IPS-NIHi11 (cell line): ENCODE measurements at places on chromosomes 1 and 21.

- DNase-seq = no peak
Observed at GRCh38 chr1:244727871-244728474, 75.0 kb downstream of the DESI2 start.

DNA sequence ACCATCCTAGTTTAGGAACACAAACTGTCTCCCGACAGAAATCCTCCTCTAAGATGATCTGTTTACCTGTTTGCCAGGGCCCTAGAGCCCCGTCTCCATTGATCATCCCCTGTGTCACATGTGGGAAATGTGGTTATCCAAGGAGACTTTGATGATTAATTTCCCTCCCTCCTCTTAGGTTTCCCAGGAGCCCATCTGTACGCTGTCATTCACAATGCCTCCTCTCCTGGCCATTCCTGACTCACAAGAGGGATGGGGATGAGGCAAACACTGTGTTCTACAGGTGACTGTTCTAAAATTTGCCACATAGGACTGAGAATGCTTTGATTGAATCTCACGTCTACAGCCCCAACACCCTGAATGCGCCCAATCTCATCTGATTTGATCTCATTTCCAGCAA lies 50.0 kb downstream of the TNR start:
- no peak for DNase-seq

GRCh38 chr1:183687546-183688304 lies 34.6 kb upstream of the APOBEC4 start:
- no peak for DNase-seq

GRCh38 chr21:28135646-28136045 lies 857.0 kb downstream of the LTN1 start:
- no peak for DNase-seq

GRCh38 chr1:165629151-165629550 lies 1.9 kb upstream of the MGST3 start:
- no peak for DNase-seq

DNA sequence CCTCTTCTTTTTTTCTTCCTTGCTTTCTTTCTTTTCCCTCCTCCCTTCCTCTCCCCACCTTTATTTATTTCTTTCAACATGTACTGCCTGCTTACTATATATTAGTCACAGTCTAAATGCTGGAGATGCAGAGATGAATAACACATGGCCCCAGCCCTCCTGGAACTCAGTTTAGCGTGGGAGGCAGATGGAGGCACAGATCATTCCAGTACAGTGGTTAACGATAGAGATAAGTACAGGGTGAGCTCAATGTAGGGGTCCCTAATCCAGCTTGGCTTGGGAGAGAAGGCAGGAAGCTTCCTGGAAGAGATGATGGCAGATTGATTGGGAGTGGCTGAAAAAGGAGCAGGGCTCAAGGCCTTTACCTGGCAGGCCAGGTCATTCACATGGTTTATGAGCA lies 55.6 kb upstream of the PPP2R5A start:
- no peak for DNase-seq

- no peak for DNase-seq
Observed at GRCh38 chr21:32088471-32088870, 190.4 kb downstream of the MIS18A start.

DNA sequence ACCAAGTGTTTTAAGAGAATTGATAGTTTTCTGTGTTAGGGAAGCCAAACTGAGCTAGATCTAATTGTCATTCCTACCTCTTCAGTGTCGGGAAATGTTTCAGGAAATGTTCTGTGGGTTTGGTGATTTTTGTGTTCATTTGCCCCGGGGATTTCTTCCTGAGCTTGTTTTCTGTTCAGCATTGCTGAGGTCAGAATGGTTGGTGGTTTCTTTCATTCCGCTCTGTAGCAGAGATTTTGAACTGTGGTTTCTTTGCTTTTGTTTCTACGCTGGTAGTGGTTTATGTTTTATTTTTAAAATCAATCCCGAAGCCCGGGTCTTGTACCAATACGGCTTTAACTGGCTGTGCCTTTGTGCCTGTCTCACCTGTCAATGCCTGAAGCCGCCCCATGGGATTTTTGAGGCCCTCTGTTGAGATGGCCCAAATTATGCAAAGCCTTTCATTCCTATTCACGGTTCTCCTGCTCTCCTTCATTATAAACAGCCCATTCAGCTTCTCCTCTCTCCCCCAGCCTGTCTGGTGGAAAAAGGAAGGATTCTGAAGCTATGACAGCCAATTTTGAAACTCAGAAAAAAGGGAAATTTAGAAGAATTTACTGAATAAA lies 417.2 kb upstream of the KAZN start:
- DNase-seq = no peak

- no peak for DNase-seq
Observed at GRCh38 chr1:183283286-183283685, 97.2 kb downstream of the LAMC2 start.

DNA sequence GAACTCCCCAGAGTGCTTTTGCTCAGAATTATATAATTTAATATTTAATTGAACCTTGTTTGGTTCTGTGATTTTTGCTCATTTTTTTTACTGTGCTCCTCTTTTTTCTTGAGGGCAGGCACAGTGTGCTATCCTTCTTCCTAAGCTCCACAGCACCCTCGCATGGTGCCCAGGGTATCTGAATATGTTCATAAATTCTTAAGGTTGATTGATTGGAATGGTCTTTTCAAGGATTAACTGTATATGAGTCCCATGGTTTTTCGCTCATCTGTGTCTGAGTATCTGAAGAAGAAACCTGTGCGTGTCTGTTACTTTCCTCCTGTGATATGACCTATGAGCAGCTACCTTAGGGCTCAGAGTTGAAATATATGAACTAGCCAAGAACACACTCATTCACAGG lies 393.7 kb downstream of the HLX start:
- no peak for DNase-seq

GRCh38 chr1:51829058-51829457 lies 49.5 kb downstream of the NRDC start:
- DNase-seq = no peak

DNA sequence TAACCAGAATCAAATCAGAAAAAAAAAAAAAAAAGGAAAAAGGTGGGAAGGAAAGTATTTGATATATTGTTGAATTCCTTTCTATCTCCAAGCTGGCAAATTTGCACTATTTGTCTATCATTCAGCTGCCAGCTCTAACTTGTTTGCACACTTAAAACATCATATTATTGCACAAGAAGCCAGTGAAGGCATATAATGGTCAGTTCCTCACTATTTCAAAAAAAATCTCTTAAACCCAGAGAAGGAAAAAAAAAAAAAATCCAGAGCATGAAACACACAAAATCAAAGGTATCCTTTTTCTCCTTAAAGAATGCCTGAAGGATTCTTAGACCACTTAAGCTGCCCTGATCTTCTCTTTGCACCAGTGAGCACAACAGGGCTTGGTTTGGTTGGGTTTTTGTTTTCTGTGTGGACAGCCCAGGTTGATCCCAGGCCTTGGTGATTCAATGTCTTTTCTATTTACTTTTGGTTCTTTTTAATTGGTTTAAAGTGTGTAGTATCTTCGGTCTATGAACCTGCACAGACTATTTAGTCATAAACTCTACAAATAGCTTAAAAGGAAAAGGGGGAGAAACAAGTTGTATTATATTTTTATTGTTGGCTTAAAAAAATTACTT lies 40.2 kb downstream of the DUSP10 start:
- DNase-seq = no peak

DNA sequence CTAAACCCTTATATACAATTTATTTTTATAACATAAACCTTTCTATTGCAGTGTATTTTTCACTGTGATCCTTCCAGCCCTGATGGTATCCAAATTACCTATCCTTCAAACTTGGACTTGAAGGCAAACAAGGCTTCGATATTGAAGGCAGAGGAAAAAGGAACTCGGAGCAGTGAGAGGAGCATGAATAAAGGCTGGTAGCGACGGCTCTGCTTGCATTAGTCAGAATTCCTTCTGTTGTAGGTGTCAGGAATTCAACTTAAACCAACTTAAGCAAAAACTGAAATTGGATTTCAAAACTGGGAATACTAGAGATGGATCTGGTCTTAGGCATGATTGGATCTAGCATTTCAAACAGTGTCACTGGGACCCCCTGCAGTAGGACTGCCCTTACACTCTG lies 17.8 kb upstream of the SSX2IP start:
- DNase-seq = no peak

DNA sequence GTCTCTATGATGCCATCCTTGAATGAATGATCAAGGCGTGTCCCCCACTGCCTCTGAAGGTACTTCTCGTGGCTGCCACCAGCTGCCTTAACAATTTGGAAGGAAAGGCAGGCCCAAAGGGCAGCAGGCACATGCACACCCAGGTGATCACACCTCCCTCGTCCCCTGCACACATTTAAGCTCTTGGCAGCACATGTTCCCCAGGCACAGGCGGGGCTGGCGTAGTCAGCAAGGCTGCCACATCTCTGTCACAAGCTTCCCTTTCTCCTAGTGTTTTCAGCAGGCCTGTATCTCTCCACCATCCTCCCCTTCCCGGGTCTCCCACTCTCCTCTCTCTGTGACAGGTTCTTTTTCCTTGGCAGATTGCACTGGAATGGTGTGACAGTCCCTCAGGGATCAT lies 111.9 kb downstream of the CACNA1E start:
- DNase-seq = no peak

DNA sequence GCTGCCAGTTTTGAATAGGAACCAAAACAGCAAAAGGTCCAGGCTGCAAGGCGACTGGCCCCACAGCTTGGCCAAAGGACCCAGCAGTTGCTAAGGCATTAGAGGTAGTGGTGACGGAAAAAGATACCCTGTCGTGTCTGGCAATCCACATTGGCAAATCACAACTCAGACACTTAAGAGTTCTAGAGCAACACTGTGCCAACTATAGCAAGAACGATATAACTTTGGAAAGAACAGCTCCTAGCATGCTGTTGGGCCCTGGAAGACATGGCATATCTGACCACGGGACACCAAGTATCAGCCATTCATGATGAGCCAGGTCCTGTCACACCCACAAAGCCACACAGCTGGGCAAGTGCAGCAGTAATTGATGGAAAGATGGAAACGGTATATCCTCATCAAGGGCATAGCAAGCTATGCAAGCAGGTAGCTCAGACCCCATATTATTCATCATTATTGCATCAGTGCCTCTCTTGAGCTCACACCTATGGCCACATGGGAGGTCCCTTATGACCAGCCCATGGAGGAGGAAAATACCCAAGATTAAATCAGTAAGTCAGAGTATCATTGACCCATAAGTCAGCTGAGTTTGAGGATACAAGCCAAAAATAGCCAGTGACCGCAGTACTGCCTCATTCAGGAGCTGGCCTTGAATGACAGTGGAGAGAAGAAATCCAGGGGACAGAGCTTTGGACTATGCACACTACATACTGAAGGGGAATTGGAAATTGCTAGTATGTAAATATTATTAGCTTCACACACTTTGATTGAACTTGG lies 221.2 kb downstream of the SETD4 start:
- no peak for DNase-seq

GRCh38 chr1:172781513-172782140 lies 122.7 kb downstream of the FASLG start:
- no peak for DNase-seq

- DNase-seq = no peak
Observed at GRCh38 chr1:220887202-220887519, 7.9 kb downstream of the HLX start.

GRCh38 chr1:181100015-181100905 lies 11.8 kb downstream of the IER5 start:
- DNase-seq = no peak

DNA sequence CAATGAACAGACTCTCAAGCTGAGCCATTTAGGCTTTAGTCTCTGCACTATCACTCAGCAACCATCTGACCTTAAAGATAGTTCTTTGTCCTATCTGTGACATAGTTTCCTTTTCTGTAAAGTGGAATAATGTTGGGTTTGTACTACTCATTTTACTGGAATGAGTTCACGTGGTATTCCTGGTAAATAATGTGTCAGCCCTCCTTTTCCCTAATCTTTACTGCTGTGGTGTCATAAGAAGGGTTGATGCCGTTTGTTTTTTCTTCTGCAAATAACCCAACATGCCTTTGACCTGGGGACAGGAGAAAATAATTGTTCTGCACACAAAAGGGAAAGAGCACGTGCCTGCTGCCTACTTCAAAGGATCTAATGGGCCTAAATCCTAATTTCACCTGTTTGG lies 297.8 kb downstream of the BRINP3 start:
- DNase-seq = no peak

DNA sequence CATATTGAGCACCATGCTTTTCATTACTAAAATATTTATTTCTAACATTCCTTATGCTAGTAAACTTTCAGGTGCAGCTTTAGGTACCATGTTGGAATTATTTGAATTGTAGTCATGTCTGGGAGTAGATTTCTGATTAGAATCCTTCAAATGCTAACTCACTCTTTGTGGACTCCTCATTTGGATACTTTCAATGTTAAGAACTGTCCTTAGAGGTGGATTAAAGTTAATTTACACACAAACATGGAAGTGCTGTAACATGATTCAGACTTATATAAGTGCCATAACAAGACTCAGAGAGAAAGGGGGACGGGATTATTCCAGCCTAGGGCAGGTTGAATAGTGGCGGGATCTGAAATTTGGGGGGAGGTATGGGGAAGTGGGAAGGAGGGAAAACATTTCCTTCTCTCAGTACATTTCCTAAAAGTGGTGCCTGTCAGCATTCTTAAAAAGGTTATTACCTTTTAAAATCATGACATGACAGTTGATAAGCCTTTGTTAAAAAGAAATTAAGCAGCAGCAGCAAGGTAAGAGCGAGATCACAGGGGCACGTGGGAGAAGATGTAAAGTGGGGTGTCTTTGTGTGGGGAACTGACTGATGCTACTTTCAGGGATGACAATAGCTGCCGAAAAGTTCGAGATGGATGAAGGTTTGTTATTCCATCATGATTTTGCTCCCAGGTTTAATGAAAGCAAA lies 44.4 kb downstream of the HHAT start:
- no peak for DNase-seq

DNA sequence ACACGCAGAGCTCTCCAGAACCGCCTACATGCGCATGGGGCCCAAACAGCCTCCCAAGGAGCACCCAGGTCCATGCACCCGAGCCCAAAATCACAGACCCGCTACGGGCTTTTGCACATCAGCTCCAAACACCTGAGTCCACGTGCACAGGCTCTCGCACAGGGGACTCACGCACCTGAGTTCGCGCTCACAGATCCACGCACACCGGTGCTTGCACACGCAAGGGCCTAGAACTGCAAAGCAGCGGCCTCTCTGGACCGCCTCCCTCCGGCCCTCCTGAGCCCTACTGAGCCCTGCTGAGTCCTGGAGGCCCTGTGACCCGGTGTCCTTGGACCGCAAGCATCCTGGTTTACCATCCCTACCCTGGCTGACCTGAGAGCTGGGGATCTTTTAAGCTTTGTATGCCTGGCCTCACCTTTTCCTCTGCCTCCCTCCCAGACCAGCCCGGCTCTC lies 8.3 kb downstream of the OLIG2 start:
- DNase-seq = no peak

DNA sequence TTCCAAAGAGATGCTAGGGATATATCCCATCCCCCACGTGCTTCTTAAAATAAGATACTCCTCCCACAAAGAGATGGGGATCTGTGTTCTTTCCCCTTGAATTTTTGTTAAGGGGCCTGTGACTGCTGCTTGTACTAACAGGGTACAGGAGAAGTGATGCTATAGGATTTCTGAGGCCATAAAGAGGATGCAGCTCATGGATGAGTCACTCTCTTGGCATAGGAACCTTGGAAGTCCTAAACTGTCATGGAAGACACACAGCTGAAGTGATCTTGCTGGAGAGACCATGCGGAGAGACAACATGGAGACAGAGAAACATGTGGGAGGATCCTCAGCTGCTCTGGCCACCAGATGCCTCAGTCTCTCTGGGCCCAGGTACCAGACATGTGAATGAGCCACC lies 157.2 kb downstream of the S1PR1 start:
- DNase-seq = no peak
